ENCODE measurements at places on chromosomes 13 and 19.

- peak; percentile 82 for DNase-seq
Measured at GRCh38 chr13:27997904-27998522, 9.5 kb upstream of the URAD start.

- no peak for DNase-seq
Measured at GRCh38 chr13:30796631-30797601, 61.6 kb downstream of the ALOX5AP start.

DNA sequence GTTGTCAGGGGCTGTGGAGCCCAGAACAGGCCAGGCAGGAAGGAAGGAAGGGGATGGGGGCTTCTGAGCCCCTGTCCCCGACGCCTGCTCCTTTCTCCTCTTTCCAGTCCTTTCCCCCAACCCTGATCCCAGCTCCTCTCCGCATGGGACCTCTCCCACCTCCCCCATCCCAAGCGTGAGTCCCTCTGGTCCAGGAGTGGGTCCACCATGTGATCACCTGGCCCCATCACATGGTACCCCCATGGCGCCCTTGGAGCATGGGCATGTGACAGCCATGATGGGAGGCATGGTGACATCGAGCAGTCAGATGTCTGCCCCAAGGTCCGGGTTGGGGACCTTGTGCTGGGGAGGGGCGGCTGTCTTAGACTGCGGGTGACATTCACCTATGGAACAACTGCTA is 9.2 kb downstream of the RYR1 start:
- no peak for DNase-seq

- DNase-seq: peak; percentile 49
Measured at GRCh38 chr13:73171926-73172325, 113.1 kb downstream of the KLF5 start.

DNA sequence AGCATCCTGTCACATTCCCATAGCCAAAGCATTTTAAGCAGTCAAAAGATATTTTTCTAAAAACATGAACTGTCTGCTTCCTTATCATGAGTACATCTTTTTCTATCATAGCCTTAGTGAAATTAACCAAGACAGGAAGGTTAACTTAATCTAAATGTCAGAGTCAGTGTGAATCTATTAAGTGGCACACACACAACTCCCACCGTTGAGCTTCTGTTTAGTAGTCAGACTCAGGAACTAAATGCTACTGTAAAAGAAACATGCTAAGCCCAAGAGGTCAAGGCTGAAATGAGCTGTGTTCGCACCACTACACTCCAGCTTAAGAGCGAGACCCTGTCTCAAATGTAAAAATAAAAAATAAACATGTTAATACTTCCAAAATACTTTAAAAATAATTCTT is 7.7 kb upstream of the POU4F1 start:
- no peak for DNase-seq

DNA sequence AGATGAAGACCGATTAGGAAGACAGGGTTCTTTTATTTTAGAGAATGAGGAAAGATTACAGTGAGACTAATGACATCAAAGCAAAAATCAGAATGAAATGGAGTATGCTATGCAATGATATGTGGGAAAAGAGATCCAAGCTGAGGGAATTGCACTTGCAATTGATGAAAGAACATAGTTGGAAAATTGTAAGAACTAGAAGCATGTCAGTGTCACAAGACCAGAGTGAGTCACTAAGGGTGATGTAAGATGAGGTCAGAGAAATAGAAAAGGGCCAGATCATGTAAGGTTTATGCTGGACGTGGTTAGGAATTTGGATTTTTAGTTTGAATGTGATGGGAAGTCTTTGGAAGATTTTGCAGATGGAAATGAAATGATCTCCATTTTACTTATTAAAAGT is 1937.3 kb downstream of the OLFM4 start:
- DNase-seq: peak; percentile 84

DNA sequence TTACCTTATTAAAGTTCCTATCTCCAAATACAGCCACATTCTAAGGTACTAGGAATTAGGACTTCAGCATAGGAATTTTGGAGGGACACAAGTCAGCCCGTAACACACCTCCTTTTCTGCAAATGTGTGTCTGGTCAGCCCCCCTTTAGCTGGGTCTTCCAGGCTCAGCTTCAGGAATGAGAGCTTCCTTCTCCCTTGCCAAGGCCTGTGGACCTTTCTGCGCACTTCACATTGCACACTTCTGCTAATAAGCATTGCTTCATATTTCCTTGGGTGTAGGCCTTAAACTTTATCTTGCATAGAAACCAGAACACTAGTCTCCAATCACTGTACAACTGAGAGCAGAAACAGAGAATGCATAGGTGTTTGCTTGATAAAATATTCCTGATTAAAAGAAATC is 4.5 kb upstream of the STK24 start:
- DNase-seq: no peak

GRCh38 chr13:25175026-25175425 is 2.9 kb upstream of the AMER2 start:
- no peak for DNase-seq

DNA sequence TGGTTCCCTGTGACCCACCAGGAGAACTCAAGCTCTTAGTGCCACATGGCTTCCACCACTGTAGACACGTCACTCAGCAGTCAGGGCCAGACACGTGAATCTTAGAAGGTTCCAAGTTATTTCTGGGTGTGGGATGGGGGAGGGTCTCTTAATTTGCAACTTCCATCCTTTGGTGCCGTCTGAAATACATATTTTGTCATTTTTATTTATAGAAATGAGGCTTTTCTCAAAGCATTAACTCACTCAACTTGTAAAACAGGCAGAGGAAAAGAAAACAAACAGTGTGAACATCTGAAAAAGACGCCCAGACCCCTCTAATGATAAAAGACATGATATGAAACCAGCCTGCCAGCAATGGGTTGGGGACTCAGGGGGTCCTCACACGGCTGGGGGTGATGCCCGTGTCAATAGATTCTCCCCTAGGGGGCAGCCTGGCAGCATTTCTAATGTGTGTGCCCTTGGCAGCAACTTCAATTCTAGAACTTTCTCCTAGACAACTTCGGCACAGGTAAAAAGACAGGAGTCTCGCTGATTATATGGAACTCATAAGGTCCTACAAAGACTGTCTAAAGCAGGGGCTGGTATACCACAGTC is 15.4 kb downstream of the PIP5K1C start:
- no peak for DNase-seq

- no peak for DNase-seq
Measured at GRCh38 chr13:26054896-26055295, 3.1 kb upstream of the SHISA2 start.

DNA sequence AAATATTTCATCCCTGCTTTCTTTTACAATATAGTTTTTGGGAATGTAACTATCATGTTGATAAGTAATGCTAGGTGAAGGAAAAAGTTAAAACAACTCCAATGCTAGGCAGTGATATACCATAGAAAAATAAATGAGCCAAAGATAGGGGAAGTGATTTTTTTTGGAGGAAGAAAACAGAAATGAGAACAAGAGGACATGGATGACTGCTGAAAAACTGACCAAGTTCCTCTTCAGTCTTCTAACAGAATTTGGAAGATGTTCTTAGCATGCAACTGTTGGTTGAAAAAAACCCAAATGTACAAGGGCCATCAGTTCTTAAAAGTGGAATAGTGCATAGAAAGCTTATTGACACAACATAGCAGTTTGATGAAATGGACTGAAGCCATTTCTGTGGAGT is 262.5 kb upstream of the STARD13 start:
- no peak for DNase-seq

- no peak for DNase-seq
Measured at GRCh38 chr13:64528838-64529237, 2701.3 kb downstream of the PCDH9 start.

GRCh38 chr13:44112700-44113329 is 233.1 kb downstream of the LACC1 start:
- DNase-seq: no peak

DNA sequence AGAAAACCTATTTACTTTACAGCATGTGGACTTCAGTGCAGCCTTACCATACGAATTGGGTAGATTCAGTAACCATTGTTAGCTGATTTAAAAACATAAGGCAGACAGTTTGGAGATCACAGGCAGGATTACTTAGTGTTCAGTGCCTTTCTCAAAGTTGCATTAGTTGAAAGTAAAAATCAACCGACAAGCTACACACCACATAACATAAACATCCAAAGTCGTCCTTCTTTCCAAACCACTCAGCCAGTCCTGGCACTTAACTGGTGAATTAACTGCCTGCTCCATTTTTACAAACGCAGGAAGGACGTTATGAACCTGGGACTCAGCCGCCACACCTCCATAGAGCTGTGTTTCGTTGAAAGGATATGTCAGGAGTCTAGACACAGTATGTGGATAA is 91.4 kb downstream of the COL4A1 start:
- no peak for DNase-seq

DNA sequence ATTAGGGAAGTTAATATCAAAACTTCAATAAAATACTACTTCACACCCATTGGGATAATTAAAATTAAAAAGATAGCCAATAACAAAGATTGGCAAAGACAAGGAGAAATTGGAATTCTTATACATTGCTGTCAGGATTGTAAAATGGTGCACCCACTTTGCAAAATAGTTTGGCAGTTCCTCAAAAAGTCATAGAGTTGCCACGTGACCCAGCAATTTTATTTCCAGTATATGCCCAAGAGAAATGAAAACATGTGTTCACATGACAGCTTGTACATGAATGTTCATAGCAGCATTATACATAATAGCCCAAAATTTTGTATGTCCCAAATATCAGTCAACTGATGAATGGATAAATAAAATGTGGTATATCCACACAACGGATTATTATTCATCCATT is 3.3 kb downstream of the MBD3L1 start:
- DNase-seq: no peak
